GM23338 (cell line): ENCODE measurements at places on chromosomes 3 and 15. TPM values are rescaled to one million over a fixed set of nuclear protein-coding genes. Genes with fewer than 3 reads are reported as not detected.

The QARS1 gene
- polyA plus RNA-seq, result 173 and 189 TPM in 2 replicates

The TNFAIP8L3 gene
- 0.21 and 0.23 TPM in 2 replicates for polyA plus RNA-seq

The TUSC7 gene
- polyA plus RNA-seq, result not detected in 2 replicates

The DNAH12 gene
- not detected in 2 replicates for polyA plus RNA-seq

The VGLL4 gene
- 20.8 and 23.2 TPM in 2 replicates for polyA plus RNA-seq

The SPINT1 gene
- polyA plus RNA-seq, result 38.6 and 41.3 TPM in 2 replicates

The PLSCR2 gene
- 0.55 TPM in 1 of 2 replicates, not detected in the other for polyA plus RNA-seq

The ANKUB1 gene
- not detected in 2 replicates for polyA plus RNA-seq

The EXD1 gene
- polyA plus RNA-seq, result not detected in 2 replicates

The IL17RD gene
- polyA plus RNA-seq, result 10.7 and 11.9 TPM in 2 replicates

The GOLGA8G gene
- polyA plus RNA-seq, result not detected in 2 replicates

The GOLGA8H gene
- polyA plus RNA-seq, result 0.17 and 0.26 TPM in 2 replicates

The SAMD7 gene
- polyA plus RNA-seq, result not detected in 2 replicates

The CLDN1 gene
- polyA plus RNA-seq, result 2.5 and 2.7 TPM in 2 replicates

The NOX5 gene
- not detected in 2 replicates for polyA plus RNA-seq

The GATA2 gene
- polyA plus RNA-seq, result 0.37 and 0.52 TPM in 2 replicates

The ATXN7 gene
- 3.2 and 4.0 TPM in 2 replicates for polyA plus RNA-seq

The FOXB1 gene
- polyA plus RNA-seq, result 5.4 and 6.7 TPM in 2 replicates

The CERS3 gene
- 0.38 and 1.8 TPM in 2 replicates for polyA plus RNA-seq

The GOLGA6L7 gene
- polyA plus RNA-seq, result 0.23 and 0.47 TPM in 2 replicates

The TMCO5A gene
- polyA plus RNA-seq, result not detected in 2 replicates

The PRSS50 gene
- 0.50 and 0.60 TPM in 2 replicates for polyA plus RNA-seq

The RGMA gene
- 36.5 and 36.6 TPM in 2 replicates for polyA plus RNA-seq

The SCG5 gene
- polyA plus RNA-seq, result 64.4 and 73.3 TPM in 2 replicates
